ENCODE measurements at places on chromosomes 13 and 19. TPM values are rescaled to one million over a fixed set of nuclear protein-coding genes. Genes with fewer than 3 reads are reported as not detected.

- H3K4me3 ChIP-seq = no peak overlapping the region
- no peaks in the 10 kb centered on the region for H3K4me1 ChIP-seq
- no peaks in the 10 kb centered on the region for H3K27me3 ChIP-seq
- no peaks in the 10 kb centered on the region for H3K36me3 ChIP-seq
- no peak for DNase-seq
Observed at GRCh38 chr13:25291691-25292090, 4.4 kb upstream of the MTMR6 start.

DNA sequence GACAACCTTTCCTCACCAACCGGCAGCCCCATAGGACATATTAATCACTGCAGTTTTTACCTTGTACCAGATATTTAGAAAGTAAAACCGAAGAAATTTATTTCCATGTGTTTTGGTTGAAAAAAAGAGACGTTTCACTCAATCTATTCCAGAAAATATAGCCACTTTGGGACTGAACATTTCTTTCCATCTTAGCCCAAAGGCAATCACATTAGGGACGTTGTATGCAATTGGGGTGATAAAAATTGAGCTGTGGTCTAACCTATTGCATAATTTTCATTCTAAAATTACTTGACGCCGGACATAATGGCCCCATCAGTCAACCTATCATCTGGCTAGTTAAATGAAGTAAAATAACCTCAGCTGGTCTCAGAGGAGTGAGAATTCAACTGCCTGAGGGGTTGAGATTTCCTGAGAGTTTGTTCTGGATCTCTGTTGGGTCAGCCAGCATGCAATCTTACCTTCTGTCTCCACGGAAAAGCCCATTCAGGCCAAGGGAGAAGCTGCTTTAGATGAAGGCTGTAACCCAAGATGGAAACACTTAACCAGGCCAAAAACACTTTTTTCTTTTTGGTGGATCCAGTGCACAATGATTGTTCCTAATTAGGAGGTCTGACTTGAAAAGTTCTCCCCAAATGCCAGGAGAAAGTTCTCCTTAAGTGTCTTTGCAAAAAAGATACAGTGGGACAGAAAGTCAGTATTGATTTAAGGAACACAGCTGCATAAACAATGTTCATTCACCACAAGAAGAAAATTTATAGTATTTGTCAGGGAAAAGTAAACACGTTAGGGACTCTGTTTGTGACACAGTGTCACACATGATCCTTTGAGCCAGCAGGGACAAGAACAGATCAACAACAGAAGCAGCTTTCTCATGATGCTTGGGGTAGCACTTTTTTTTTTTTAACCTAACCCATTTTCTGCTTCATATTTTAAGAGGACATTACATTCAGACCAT is 34.1 kb downstream of the DLEU7 start:
- no peaks in the 10 kb centered on the region for H3K4me1 ChIP-seq
- no peak for DNase-seq
- H3K4me3 ChIP-seq = no peak overlapping the region
- no peaks in the 10 kb centered on the region for H3K36me3 ChIP-seq

GRCh38 chr13:39381456-39381855 is 221.5 kb downstream of the LHFPL6 start:
- no peak for DNase-seq
- no peaks in the 10 kb centered on the region for H3K27me3 ChIP-seq
- H3K36me3 ChIP-seq = no peaks in the 10 kb centered on the region
- H3K27ac ChIP-seq = no peak overlapping the region

DNA sequence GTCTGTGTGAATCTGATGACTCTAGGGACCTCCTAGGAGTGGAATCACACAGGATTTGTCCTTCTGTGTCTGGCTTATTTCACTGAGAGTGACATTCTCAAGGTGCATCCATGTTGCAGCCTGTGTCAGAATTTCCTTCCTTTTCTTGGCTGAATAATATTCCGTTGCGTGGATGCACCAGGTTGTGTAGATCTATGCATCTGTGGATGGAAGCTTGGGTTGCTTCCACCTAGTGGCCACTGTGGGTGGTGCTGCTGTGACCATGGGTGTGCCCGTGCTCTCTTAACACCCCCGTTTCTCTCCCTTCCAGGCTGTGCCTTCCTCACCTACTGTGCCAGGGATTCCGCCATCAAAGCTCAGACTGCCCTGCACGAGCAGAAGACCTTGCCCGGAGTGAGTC is 26.2 kb downstream of the CELF5 start:
- no peaks in the 10 kb centered on the region for H3K36me3 ChIP-seq
- no peaks in the 10 kb centered on the region for H3K4me1 ChIP-seq
- H3K4me3 ChIP-seq = no peak overlapping the region
- no peak overlapping the region for H3K27ac ChIP-seq
- DNase-seq = no peak

- H3K36me3 ChIP-seq = no peaks in the 10 kb centered on the region
- no peak overlapping the region for H3K4me3 ChIP-seq
- no peaks in the 10 kb centered on the region for H3K27me3 ChIP-seq
- peak overlapping the region; percentile 81 for H3K27ac ChIP-seq
- DNase-seq = peak; percentile 85
Observed at GRCh38 chr13:24217601-24218281, 57.2 kb downstream of the SPATA13 start.

DNA sequence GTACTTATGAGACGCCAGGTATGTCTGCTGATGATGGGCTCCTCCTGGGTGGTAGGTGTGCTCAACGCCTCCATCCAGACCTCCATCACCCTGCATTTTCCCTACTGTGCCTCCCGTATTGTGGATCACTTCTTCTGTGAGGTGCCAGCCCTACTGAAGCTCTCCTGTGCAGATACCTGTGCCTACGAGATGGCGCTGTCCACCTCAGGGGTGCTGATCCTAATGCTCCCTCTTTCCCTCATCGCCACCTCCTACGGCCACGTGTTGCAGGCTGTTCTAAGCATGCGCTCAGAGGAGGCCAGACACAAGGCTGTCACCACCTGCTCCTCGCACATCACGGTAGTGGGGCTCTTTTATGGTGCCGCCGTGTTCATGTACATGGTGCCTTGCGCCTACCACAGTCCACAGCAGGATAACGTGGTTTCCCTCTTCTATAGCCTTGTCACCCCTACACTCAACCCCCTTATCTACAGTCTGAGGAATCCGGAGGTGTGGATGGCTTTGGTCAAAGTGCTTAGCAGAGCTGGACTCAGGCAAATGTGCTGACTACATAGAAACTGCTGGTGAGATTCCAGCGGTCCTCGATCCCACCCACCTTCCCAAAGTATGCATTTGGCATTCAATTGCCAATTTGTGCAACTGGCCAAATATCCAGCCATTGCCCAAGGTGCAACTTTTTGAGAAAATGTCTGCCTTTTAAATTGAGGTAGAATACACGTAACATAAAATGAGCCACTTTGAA is 10.2 kb downstream of the OR2Z1 start:
- H3K36me3 ChIP-seq = no peaks in the 10 kb centered on the region
- H3K27me3 ChIP-seq = no peaks in the 10 kb centered on the region
- no peaks in the 10 kb centered on the region for H3K4me1 ChIP-seq
- H3K27ac ChIP-seq = no peak overlapping the region
- DNase-seq = no peak

DNA sequence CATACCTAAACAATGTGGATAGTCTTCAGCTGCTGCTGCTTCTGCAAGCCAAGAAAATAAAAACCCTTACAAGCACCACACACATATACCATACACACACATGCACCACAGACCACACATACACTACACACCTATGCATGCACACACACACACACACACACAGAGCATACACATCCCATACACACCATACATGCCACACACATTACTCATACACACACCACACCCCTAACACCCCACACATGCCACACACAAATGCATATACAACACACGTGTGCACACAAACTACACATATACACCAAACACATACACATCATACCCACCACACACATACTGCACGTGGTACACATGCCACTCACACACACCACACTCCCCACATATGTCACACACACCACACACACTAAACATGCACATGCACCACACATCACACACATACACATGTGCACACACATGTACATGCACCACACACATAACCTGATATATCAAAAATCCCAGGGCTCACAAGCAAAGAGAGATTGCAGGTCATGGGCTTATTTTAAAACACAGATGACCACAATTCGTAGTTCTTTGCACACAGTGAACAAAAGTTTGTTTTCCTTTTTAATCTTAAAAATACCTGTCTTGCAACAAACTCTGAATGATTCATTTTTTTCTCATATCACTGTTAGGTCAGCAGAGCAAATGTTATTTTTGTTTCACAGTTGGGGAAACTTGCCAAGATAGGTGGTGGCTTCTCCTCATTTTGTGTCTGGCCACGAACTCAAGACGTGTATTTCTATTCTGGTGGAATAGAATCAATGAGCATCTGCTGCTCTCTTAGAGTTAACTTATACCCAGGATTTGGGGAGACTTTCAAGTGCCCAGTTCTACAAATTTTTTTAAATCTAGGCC is 456.6 kb downstream of the FGF9 start:
- no peak for DNase-seq
- no peaks in the 10 kb centered on the region for H3K4me1 ChIP-seq
- H3K27me3 ChIP-seq = no peaks in the 10 kb centered on the region
- H3K27ac ChIP-seq = no peak overlapping the region

Gene GFY
- total RNA-seq = not detected

Gene PCDH8
- total RNA-seq = not detected

Measured in Peyer's patch (tissue), 4 donors.